ENCODE measurements at places on chromosomes 16 and 17. TPM values are rescaled to one million over a fixed set of nuclear protein-coding genes. Genes with fewer than 3 reads are reported as not detected.

DNA sequence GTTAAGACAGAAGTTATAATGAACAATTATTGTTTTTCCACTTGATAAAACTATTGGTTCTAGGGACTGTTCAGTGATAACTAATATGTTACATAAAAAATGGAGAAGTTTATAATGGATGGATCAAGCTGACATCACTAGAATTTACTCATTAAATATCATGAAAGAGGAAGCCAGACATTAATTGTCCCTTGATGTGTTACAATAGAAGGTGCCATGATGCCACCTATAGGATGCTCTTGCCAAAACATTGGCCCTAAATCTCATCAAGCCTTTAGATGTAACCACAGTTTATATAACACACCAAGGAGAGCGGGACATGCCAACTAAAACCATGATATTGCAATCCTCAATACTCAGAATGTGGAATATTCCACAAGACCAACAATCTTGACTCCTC is 147.9 kb upstream of the MON1B start:
- H3K27me3 ChIP-seq: no peaks in the 10 kb centered on the region
- H3K36me3 ChIP-seq: no peaks in the 10 kb centered on the region
- no peak overlapping the region for H3K4me3 ChIP-seq
- H3K27ac ChIP-seq: no peak overlapping the region
- no peaks in the 10 kb centered on the region for H3K4me1 ChIP-seq

DNA sequence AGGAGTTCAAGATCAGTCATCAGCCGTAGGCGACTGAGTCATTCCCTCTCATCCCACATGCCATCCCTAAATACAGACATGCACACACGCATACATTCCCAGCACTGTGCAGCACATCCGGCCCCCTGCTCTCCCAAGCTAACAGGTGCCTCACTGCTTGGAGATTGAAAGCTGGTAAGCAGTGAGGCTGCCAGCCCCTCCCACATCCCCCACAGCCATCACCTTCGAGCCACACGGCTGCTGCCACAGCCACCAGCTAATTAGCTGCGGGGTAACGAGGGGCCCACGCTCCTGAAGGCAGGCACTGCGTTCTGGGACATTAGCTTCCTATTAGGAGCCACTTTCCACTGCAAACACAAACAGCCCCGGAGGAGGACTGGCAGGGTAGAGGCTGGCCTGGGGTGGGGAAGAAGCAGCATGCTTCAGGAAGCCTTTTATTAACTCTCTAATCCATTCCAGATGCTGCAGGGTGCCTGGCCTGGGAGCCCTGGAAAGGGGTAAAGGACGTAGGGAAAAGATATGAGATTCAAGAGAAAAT is 179.6 kb downstream of the CCT6B start:
- no peak overlapping the region for H3K27ac ChIP-seq
- no peaks in the 10 kb centered on the region for H3K36me3 ChIP-seq
- H3K4me3 ChIP-seq: no peak overlapping the region
- H3K4me1 ChIP-seq: no peaks in the 10 kb centered on the region
- no peaks in the 10 kb centered on the region for H3K27me3 ChIP-seq
- DNase-seq: no peak

DNA sequence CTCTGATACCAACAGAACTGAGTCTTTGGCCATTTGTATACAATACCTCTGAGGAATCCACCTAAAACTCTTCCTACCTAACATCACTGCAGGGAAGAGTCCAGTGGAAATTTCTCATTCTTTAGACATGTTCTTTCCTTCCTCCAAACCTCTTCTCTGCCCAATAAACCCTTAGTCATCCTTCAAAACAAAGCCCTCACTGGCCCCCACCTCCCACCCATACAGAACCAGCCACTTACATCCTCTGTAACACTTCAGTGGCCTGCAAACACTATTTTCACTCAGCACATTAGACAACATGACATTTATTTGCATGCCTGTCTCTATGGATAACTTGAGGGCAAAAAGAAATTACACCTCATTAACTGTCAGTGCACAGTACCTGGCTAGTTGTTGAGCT is 200.3 kb upstream of the NOG start:
- DNase-seq: no peak
- H3K4me3 ChIP-seq: no peak overlapping the region
- no peaks in the 10 kb centered on the region for H3K4me1 ChIP-seq

- DNase-seq: no peak
- H3K27ac ChIP-seq: no peak overlapping the region
- no peak overlapping the region for H3K4me3 ChIP-seq
- peaks cover 2% of the 10 kb centered on the region for H3K27me3 ChIP-seq
- H3K4me1 ChIP-seq: peaks cover 5% of the 10 kb centered on the region
Observed at GRCh38 chr16:27311897-27312303, 1.9 kb upstream of the IL4R start.

Gene NOL3
- total RNA-seq: 1.6 TPM

Gene ELMO3
- 9.6 TPM for total RNA-seq

Gene CCL22
- not detected for total RNA-seq

Gene ATP2C2
- total RNA-seq: 3.6 TPM

Gene CCNF
- total RNA-seq: 55.9 TPM

All from H1 (cell line).